Activated naive CD8-positive, alpha-beta T cell treated with anti-CD3 and anti-CD28 coated beads for 36 hours (primary cell): ENCODE measurements at places on chromosomes 2 and 18. TPM values are rescaled to one million over a fixed set of nuclear protein-coding genes. Genes with fewer than 3 reads are reported as not detected.

DNA sequence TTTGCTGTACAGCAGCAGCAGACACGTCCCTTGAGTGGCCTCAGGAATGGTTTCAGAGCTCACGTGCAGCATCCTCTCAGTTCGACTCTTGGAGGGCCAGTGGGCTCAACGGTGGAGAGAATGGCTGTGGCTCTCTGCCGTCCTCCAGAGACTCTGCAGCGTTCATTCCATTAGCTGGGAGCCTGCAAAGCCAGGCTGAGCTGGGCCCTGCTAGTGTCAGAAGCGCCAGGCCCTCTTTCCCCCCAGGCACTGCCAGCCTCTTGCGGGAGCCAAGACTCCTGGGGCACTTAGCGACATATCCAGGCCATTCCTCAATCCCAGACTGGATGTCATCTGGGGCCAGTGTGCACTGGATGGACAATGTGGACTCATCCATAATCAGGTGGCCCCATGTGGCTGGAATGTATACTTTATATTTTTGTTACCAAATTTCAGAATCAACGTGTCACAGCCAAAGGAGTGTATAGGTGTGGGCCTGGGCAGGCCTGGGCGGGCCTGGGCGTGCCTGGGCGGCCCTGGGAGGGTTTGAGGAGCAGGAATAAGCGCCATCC is 125.1 kb upstream of the EPAS1 start:
- DNase-seq = no peak

DNA sequence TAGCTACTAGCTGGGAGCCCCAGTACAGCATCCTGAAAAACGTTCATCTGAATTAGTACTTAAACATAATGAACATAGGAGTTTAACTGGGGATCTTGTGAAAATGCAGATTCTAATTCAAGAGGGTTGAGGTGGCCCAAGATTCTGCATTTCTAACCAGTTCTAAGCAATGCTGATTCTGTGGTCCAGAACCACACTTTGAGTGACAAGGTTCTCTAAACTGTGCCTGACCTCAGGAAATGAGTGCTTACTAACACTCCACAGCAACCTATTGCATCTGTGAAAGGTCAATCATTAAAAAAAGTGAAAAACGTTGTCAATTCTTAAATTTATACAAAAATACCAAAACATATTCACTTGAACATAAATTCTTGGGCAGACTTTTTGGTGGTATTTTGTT is 157.1 kb upstream of the ZFP36L2 start:
- DNase-seq = no peak

- no peak for DNase-seq
Measured at GRCh38 chr2:199779589-199779988, 71.4 kb downstream of the FTCDNL1 start.

The CLEC4F gene
- total RNA-seq = not detected

The FRZB gene
- not detected for total RNA-seq

The CREG2 gene
- total RNA-seq = not detected

- DNase-seq = no peak
Measured at GRCh38 chr2:167749660-167750059, 497.7 kb downstream of the STK39 start.

GRCh38 chr2:173126819-173127218 is 51.2 kb downstream of the MAP3K20 start:
- no peak for DNase-seq

DNA sequence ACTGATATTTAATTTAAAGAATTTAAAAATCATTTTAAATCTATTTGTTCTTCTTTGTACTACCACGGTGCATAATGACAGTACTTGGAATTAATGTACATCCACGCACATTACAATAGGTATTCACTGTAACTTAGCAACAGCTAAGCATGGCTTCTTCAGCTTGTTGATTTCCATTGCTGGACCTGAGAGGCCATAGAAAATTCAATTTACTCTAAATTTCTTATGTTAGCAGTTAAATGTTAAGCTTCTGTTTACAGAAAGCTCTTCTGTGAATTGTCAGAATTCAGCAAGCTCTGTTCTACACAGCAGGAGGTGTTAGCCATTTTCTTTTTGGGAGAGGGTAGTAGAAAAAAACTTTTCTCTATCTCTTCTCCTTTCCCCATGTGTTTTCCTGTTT is 1149.3 kb upstream of the CDH2 start:
- no peak for DNase-seq

The PRKAG3 gene
- not detected for total RNA-seq

The RESP18 gene
- not detected for total RNA-seq

DNA sequence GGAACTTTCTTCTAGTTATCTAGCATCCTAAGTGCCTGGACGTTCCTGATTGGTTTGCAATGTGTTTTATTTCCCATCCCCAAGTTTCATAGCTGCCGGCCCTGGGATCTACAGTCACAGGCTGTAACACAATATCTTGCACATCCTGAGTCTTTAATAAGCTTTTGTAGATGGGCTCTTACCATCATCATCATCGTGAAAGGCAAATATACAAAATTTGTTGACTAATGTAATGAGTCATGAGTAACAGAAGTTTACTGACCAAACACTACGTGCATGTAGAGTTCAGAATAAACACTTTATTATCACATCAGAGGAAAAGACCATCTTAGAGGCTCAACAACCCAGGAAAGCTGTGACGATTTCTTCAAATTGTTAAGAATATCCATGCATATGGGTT is 8.1 kb upstream of the TYMS start:
- no peak for DNase-seq

The PIGN gene
- total RNA-seq = 21.5 TPM
